ENCODE measurements at places on chromosomes 6 and 20.

GRCh38 chr20:20393207-20394120, 25.6 kb downstream of the INSM1 start:
- no peak for DNase-seq

DNA sequence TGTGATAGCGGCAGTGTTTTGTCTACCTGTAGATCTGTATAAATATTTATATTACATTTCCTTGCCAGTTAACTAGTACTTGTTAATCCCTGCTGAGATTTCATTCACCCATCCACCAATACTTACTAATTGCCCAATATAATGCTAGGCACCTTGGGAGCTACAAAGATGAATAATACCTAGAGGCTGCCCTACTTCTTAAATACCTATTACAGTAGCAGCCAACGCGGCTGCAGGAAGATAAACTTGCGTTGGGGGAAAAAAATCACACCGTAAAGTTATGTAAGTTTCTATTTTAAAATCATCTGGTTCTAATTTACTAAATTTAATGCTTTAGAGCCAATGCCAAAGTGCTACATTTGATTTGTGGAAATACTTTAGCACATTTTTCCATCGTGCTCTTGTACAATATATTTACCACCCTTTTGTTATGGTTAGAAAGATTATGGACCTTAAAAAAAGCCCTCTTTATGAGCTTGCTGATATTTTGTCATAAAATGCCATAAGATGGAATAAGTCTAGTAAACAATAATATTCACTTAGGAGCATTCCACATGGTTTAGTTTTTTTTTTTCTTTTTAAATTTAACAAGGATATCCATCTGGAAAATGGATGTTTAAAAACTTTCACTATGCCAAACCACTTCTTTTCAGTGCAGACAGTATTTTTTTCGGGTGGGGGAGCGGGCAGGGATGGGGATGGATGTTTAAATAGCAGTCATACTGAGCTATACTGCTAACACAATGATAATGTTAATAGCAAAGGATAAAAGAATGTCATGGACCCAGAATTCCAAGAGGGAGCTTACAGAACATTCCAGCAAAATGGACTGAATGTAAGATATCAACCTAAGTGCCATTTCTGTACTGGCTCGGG, 13.2 kb upstream of the NEDD9 start:
- no peak for DNase-seq

- DNase-seq: no peak
Observed at GRCh38 chr6:147991961-147992360, 350.7 kb upstream of the SASH1 start.

GRCh38 chr6:31037682-31038081, 27.4 kb downstream of the MUC22 start:
- DNase-seq: no peak

DNA sequence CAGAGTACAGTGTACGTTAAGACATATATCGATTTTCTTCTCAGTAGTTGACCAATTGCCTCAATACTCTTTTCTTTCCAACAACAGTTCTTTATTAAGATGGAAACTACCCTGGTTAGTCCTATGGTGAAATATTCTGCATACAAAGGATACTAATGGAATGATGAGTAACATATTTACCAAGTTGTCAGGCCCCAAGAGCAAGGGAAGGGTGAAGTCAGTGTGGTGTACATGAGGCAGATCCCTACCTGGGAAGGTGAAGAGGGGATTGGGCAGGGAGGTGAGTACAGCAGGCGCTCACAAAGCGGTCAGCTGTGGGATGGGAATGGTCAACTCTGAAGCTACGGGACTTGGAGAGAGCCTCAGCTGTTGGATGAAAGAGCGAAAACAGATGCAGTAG, 29.7 kb downstream of the GJA1 start:
- no peak for DNase-seq

- DNase-seq: no peak
Observed at GRCh38 chr20:7744411-7744810, 195.8 kb downstream of the HAO1 start.

DNA sequence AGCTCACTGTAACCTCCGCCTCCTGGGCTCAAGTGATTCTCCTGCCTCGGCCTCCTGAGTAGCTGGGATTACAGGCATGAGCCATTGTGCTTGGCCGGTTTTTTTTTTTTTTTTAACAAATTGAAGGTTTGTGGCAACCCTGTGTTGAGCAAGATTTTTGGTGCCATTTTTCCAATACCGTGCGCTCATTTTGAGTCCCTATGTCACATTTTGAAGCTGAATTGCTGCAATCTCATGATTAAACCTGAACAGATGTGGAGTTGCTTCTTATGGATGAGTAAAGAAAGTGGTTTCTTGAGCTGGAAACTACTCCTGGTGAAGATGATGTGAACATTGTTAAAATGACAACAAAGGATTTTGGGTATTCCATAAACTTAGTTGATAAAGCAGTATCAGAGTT, 16.6 kb downstream of the SASH1 start:
- no peak for DNase-seq

DNA sequence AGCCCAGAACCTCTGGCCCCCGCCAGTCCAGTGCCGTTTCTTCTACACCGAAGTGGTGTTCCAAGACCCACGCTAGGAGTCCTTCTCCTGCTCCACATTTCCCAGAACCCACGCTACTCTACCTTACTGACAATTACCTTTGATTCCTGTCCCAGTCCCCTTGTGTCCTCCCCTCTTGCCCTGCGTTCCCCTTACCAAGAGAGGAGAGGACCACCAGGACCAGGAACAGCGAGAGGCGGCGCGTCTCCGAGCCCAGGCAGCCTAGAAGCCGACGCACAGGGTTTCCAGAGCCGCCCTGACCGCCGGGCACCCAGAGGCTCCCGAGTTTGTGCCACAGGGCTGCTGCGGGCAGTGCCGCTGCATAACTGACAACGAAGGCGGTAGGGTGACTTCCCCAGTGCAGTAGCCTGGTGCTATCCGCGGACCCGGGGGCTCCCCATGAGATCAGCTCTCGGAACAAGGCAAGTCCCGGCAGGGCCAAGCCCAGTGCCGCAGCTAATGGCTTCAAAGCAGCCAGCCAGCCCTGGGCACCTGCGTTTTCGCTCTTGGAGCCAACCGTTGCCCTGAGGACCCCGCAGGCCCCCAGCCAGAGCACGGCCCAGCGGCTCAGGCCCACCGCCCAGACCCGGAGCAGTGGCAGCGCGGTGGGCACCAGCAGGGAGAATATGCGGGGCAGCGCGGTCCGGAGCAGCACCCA, 512 bp downstream of the TAP1 start:
- DNase-seq: peak; percentile 50

- DNase-seq: no peak
Observed at GRCh38 chr20:62475772-62476055, at the start of gene GATA5. GATA5 (minus strand) TSS chr20:62475995; CDS start chr20:62475521, 474 bp downstream.

GRCh38 chr20:62045529-62046285, 20.0 kb downstream of the TAF4 start:
- DNase-seq: no peak

DNA sequence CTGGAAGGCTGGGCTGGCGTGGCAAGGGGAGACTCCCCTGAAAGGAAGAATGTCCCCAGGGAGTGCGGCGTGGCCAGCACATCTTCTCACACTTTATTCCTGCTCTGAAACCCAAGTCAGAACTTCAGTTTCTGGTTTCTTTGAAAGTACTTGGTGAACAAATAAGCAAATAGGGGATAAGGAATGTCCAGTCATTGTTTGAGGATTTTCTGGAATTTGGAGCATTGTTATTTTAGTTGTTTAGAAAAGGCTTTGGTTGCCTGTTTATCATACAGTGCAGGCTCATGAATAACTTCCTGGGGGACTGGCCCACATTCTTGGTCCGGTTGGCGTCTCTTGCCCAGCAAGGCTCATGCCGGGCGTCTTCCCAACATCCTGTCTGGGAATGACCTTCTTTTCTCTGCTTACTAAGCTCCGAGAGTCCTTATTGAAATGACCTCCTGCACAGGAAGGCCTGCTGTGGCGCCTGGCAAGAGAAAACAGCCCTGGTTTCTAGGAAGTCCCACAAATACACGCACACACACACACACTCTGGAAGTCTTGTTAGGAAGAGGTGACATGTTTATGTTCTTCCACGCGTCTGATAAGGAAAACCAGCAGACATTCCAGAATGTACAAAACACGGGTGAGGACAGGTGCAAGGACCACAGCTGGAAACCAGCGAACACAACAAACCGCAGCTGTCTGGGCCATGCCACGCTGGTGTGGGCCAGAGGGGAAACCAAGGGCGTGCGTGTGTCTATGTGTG, 71.9 kb downstream of the TMEM170B start:
- no peak for DNase-seq

- no peak for DNase-seq
Observed at GRCh38 chr20:46835418-46835817, 59.2 kb upstream of the EYA2 start.

DNA sequence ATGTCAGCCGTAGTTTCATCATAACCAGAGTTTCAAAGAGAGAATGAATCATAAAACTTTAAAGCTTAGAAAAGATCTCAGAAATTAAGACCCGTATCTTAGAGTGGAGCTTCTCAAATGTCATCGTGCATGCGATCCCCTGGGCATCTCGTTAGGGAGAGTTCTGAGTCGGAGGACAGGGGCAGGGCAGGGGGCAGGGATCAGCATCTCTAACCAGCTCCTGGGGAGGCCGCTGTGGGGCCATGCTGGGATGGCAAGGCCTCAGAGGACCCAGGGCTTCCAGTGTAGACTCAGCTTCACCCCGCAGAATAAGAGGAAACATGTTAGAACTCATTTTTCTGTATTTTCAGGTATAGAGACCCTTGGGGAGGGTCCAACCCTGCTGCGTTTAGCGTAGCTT, 72.0 kb upstream of the AFDN start:
- no peak for DNase-seq

GRCh38 chr6:43246301-43247113, 3.2 kb downstream of the TTBK1 start:
- peak; percentile 25 for DNase-seq

Data from stimulated activated CD8-positive, alpha-beta memory T cell treated with anti-CD3 and anti-CD28 coated beads, Interleukin-15, amount 100 ng/mL, for 48 hours (primary cell).